ENCODE measurements at places on chromosomes 13 and 19.

DNA sequence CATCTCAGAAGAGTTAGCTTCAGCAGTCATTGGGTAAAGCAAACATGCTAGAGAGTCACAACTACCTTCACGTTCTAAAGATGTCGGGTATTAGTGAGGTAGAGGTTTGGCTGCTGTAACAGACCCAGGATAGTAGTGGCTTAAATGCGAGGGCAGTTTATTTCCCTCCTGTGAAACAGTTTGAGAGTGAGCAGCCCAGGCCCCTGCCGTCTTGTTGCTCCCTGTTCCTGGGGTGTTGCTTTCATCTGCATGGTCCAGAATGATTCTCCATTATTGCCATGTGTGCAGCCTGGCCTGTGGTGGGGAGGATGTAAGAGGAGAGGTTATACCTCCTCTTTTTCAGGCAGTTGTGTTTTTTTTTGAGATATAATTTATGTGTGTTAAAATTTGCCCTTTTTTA lies 63.7 kb downstream of the SIPA1L3 start:
- no peak for DNase-seq

- DNase-seq: no peak
Observed at GRCh38 chr13:79917628-79918027, 423.3 kb downstream of the SPRY2 start.

GRCh38 chr19:40284501-40285352 lies at the start of gene AKT2:
Gene AKT2 (minus strand): TSS chr19:40285345. CDS start chr19:40265267, 20,078 bp downstream.
- DNase-seq: peak; percentile 39

DNA sequence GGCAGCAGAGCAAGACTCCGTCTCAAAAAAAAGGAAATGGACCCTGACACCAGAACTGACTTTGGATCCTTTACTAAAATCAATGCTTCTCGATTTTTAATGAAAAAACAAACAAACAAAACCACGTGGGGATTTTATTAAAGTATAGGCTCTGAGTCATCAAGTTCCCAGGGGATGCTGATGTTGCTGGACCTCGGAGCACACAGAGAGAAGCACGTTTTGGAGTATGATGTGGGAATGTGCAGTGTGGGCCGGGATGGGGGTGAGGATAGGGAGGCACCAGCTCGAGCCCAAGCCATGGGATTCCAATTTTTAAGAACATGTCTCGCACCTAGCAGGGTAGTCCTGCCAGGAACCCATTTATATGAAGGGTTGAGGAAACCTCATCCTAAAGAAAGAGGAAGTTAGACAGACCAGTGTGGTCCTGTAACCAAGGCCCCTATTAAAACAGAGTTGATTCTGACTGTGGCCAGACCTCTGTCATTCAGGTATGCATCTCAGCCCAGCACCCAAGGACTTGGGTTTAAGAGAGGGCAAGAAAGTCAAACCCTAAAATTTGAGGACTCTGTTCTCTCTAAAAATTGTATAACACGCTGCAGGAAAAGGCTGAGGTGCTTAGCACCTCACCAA lies 6.4 kb downstream of the FLT1 start:
- no peak for DNase-seq

GRCh38 chr19:43847246-43847645 lies 20.1 kb downstream of the ZNF283 start:
- DNase-seq: no peak

DNA sequence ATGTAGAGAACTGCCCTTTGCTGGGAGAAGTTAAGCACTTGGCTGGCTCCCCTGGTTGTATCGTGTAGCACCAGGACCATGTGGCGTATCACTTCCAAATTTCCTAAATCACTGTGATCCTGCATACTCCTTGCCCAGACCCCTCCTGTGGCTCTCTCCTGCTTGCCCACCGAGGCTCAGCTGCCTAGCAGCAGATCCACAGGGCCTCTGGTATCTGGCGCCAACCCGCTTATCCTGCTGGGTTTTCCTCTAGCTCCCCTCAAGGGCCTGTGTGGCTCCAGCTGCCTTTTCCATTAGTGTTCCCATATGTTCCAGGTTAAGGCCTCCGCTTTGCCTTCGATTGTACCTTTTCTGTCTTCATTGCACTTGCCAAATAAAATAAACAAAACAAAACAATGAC lies 16.5 kb downstream of the LRCH1 start:
- no peak for DNase-seq

DNA sequence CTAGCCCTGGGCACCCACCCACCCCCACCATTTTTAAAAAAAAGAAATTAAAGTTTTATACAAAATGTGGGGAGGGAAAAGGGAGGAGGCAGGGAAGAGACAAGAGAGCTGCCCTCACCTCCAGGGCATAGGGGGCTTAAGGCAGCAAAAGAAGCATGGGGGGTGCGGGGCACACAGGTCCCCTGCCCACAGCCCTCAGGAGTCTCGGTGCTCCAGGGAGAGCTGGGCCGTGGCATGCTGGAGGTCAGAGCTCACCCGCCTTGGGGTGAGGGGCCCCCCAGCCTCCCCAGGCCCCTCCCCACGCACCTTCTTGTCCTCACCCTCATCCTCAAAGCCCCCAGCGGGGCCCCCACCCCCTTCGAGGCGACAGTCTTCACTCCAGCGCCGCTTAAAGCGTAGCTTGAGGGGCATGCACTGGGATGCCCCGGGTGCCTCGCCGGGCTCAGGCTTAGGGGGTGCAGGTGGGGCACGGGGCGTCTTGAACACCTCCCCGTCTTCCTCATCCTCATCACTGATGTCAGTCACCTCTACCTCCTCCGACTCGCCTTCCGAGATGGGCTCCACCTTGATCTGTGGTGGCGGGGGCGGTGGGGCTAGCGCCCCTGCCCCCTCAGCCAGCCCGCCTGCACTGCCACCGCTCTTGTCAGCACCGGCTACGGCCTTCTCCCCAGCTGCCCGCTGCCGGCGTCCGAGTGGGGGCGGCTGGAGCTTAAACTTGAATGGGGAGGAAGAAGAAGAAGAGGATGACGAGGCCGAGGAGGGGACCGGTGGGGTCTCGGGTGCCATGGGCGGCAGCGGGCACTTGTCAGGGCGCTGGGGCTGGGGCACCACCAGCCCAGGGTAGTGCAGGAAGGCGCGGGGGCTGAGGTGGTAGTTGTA lies 6.1 kb upstream of the GSK3A start:
- no peak for DNase-seq

- no peak for DNase-seq
Observed at GRCh38 chr13:64278493-64278892, 2862.8 kb upstream of the PCDH20 start.

GRCh38 chr13:79477968-79478367 lies 3.0 kb upstream of the NDFIP2 start:
- DNase-seq: no peak

GRCh38 chr13:33340631-33341030 lies 55.1 kb upstream of the STARD13 start:
- DNase-seq: no peak

- DNase-seq: no peak
Observed at GRCh38 chr19:39531834-39532232, 819 bp downstream of the EID2B start.

GRCh38 chr19:3707868-3708206 lies 347 bp upstream of the TJP3 start:
- no peak for DNase-seq

DNA sequence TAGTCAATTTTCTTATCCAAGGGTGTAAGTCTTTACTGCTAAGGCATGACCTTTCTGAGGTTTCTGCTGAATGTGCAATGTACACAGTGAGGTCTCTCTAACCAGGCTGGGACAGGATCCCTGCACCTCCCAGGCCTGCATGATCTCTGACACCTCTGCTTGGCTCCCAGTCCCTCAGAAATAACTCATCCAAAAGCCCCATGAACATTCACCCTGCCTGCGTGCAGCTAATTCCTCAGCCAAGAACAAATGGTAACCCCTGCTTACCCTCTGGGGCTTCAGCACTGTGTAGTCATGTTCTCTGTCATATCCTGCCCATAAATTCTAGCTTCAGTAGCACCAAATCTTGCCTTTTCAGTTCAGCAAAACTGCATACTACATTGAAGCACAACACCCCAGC lies 1146.3 kb upstream of the MIR17HG start:
- DNase-seq: no peak

- DNase-seq: no peak
Observed at GRCh38 chr19:33905937-33906577, 109.4 kb downstream of the KCTD15 start.

- DNase-seq: no peak
Observed at GRCh38 chr13:98664924-98665637, 87.4 kb downstream of the SLC15A1 start.

DNA sequence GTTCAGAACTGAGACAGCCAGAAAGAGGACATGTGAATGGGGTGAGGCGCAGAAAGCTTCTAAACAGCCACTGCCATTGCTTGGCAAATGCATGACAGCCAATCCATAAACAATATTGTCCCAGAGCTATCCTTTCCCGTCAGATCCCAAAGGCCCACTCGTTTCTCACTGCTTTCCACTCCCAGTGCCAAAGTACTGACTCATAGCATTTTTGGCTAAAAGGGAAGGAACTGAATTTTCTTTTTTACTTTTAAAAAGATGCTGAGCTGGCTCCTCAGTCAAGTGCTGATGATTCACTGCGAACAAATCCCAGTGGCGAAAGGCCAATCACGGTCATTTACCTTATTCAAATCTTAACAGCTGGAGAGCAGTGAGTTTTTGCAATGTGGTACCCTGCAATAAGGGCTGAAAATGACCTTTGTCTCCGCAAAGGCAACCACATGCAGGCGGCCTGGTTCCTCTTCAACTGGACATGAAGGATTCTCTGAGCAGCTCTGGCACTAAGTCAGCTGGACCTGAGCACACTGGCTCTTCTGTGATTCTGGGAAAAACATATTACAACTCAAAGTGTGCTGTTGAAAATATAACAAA lies 151.7 kb downstream of the DCLK1 start:
- DNase-seq: no peak

DNA sequence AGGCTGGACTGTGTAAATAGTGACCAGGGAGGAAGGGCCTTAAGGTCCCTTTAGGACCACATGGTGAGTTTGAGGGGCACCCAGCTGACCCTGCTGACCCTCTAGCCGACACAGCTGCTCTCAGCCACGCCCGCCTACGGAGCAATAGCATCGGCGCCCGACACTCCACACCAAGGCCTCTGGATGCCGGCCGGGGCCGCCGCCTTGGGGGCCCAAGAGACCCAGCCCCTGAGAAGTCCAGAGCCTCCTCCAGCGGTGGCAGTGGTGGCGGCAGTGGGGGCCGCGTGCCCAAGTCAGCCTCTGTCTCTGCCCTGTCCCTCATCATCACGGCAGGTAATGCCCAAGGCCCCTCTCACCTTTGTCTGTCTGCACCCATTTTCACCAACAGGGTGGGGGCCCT lies 8.6 kb upstream of the PIK3R2 start:
- no peak for DNase-seq

DNA sequence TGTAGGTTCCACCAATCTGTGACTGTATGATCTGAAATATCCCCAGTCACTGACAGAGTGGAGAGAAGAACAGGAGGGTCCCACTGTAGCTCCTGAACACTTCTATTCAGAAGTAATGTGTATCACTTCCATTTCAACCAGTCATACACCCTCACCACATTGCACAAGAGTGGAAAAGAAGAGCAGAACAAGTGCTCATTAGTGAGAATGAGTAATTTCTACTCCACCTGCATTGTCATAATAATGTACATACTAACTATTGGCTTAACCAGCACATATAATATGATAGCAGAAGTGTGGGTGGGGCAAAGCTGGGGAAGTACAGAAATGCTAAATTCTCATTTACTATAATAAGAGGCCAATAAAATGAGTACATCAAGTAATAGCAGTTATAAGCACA lies 342.7 kb downstream of the LMO7 start:
- no peak for DNase-seq

DNA sequence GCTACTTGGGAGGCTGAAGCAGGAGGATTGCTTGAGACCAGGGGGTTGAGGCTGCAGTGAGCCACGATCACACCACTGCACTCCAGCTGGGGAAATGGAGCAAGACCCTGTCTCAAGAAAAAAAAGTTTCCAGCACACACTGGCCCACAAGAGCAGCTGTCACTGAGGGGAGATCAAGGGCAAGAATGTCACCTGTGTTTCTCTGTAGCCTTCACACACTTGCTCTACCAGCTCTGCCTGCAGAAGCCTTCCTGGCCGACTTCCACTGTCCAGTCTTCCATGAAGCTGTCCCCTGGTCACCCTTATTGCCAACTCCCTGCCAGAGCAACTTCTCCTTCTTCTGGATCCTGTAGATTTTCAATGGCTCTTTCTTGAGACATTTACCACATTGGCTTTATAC lies 158.0 kb downstream of the KCTD15 start:
- no peak for DNase-seq

- DNase-seq: no peak
Observed at GRCh38 chr13:27980280-27980998, 8.1 kb downstream of the URAD start.

DNA sequence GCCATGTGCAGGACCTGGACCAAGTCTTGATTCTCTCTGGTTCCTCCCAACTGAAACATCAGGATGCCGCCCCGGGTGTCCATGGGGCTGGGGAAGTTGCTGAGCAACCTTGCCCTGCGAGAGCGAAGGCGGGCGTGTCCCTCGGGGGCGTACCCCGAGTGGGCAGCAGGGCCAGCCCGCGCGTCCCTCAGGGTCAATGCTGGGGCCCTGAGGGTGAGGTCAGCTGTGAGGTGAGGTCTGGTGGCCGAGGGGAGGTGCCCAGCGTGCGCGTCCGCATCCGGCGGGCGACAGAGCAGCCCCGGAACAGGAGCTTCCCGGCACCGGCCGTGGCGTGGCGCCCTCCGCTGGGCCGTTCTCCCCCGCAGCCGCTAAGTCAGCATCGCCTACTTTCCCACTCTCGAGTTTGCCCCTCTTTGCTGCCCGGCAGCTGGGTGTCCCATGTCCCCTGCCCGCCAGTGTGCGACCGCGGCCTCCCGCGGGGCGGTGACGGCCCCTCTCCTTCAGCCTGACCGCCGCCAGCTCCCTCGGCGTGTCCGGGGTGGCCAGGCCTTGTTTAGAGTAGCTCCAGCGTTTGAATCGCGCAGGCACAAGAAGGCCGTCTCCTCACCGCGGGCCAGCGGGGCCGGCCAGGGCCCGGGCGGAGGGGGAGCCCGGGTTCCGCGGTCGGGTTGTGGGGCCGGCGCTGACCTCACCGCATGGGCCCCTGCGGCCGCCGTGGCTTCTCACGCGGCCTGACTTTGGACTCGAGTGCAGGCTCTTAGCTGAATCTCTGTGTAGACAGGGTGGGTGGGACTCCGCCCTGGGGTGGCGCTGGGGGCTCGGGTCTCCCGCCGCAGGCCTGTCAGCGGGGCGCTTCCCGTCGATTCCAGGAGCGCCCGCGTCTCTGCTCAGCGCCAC lies 33.0 kb downstream of the GJA3 start:
- DNase-seq: no peak

DNA sequence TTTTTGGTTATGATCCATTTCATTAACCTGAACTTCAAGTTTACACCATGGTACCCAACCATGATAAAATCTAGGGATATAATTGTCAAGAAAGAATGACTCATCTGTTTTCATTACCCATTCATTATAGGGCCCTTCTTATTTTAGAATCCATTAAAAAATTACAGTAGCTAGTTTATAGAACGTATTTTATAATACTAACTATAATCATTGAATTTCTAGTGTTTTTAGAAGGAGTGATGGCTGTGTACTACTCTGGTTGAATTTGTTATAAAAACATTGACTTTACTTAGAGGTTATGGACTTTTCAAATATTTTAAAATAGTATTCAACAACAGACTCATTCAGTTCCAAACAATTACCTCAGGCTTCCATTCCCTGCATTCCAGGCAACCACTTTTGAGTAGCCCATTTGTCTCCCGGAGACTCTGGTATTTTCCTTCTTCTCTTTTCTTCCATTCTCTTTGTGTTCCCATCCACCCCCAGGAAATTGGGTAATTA lies 71.9 kb upstream of the KLF12 start:
- DNase-seq: no peak

Measured in stimulated activated CD4-positive, alpha-beta T cell treated with anti-CD3 and anti-CD28 coated beads, TNF-alpha, amount 100 ng/mL, for 48 hours (primary cell).